ENCODE measurements at places on chromosomes 7 and 10.

DNA sequence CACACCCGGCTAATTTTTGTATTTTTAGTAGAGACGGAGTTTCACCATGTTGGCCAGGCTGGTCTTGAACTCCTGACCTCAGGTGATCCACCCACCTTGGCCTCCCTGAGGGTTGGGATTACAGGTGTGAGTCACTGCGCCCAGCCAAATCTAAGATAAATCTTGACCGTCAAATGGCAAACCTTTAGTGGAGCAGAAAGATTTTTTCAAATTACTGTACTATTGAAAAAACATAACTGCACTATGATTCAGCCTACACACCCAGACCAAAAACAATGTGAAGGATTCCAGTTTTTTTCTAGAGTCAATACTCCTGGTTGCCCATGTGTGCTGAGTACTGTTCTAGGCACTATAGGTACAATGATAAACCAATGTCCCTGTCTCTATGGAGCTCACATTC is 33.9 kb upstream of the SVIL start:
- no peak for DNase-seq

DNA sequence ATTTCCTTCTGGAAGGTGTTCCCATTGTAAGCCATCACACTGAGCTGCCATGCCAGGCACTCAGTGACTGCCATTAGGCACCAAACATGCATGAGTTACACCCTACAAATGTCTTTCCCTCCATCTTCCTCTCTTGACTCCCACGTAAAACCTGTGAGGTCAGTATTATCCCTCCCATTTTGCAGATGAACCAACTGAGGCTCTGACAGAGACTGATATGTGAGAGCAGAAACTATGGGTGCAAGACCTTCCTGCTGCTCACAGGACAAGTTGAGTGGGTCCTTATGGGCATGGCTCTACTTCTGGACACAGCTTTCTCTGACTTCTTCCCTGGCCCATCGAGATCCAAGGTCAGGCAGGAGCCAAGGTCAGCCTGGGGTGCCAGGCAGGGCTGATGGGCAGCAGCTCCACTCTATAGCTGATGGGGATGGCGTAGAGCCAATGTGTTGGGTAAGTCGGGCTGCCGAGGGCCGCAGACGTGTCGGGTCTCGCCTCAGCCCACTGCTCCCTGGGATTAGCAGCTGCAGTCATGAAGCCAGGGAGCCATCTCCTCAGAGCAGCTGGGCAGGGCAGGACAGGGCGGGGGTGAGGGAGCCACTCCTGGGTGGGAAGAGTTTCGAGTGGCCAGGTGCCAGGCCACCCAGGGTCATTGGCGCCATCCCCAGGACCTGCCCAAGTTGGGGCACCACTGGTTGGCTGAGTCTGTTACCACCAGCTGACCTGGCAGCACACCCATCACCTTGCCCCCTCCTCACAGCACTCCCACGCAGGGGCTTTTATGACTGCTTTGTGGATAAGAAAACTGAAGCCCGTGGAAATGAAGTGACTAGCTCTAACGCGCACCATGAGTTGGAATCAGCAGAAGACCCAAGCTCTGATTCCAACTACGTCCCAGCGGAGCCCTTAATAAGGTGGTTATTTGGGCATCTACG is 117.8 kb upstream of the ZMIZ1 start:
- no peak for DNase-seq

- DNase-seq, result no peak
Measured at GRCh38 chr10:99929360-99929759, 80.4 kb downstream of the DNMBP start.

DNA sequence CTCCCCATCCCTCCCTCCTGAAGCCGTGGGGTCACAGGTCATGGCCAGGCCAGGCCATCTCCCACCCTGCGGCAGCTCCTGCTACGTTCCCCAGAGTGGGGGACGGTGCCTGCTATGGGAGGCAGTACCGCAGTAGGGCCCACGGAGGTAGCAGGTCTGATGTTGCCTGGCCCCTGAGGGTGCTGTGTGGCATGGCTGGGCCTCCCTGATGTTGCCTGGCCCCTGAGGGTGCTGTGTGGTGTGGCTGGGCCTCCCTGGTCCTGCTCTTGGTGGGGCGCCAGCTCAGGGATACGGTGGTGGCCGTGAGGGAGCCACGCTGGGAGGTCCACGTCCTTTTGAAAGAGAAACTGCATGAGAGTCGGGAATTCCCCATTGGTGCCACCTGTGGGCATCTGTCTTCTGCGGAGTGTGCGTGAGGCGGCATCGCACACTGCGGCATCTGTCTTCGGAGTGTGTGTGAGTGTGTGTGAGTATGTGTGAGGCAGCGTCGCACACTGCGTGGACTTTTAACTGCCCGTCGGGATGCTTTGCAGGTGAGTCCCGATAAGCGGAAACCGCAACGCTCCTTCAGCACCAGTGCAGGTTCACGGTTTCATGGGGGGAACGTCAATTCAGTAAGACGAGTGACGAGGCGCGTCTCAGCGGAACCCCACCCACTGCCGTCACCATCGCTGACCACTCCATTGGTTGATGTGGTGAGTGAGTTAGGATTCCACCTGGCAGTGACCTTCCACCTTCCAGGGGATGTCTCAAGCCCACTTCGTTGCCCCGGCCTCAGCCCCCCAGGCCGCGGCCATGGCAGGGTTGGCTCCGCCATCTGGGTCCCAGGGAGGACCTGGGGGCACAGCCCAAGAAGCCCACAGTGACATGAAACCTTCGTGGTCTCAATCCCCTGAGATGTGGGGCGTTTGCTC is 51.2 kb upstream of the CFAP46 start:
- DNase-seq, result no peak

- no peak for DNase-seq
Measured at GRCh38 chr10:100184840-100185239, 989 bp downstream of the ERLIN1 start.

GRCh38 chr7:74306004-74306729 is 17.0 kb downstream of the CLIP2 start:
- DNase-seq, result no peak

DNA sequence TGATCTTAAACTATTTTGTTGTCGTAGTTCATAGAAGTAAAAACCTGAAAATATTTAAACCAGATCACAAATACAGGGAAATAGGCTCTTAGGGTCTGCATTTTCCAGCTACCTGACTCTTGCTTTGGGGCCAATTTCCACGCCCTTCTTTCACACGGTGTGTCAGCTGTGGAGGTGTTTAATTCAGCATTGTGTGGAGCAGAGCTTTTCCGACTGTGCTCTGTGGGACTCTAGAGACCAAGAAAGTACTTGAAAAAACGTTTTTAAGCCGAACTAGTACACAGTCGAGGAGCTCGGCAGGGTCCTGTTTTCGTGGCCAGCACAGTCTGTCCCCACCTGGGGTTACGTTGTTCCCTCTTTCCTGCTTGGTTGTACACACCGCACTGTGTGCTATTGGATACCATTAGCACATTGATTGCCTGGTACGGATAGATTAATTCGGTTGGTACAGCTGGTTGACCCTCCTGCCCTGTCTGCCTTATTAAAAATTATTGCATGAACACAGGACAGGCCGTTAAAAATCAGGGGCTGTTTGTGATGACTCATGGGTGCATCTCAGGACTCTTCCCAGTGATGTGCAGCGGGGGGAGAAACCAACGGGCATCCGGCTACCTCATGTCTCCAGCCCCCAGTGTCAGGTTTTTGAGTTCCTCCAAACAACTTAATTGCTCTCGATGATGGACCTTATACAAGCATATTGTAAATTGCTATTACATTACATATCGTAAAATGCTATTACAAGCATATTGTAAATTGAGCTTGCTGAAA is 80.7 kb upstream of the BTBD16 start:
- no peak for DNase-seq

DNA sequence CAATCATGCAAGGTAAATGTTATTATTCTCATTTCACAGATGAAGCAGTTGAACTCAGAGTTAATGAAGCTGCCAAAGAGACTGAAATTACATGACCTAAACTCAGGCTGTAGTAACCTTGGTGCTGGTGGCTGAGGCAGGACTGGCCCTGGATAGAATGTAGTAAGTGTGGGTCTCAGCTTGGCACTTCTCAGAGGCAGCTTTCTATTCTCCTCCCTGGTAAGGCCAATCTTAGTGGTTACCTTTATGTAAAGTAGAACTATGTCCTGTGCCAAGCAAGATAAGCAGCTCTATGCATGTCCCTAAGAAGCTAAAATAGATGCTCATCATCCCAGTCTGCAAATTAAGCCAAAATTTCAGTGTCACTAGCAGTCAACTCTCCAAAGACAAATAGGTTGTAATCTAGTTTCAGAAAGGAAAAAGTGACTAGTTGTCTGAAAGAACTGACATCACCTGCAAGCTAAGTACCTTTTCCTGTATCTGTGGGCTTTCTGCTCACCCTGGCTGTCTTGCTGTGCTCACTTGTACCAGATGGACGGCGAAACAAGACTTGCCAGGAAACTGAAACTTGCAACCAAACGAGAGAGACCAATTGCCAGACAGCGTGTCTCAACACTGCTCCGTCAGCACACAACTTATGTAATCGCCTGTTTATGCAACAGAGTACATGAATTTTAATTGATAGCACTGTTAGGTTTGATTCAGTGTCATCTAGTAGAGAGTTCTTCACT is 43.7 kb downstream of the CH25H start:
- DNase-seq, result peak; percentile 76

DNA sequence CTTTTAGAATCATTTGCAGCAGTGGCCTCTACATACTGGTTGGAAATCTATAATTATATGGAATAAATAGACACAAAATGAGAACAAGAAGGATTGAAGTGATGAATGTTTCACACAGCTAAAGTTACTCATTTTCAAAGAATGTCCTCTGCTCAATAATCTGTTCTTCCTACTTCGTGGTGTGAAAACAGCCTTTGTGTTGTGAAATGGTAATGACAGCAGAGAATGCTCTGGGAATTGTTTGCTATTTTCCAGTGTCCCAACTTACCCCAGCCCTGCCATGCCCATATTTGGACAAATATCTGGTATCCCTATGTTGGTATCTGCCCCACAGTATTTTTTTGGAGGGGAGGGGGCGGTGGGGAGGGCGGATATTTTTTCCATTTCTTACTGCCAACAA is 130.4 kb downstream of the GLI3 start:
- DNase-seq, result no peak

DNA sequence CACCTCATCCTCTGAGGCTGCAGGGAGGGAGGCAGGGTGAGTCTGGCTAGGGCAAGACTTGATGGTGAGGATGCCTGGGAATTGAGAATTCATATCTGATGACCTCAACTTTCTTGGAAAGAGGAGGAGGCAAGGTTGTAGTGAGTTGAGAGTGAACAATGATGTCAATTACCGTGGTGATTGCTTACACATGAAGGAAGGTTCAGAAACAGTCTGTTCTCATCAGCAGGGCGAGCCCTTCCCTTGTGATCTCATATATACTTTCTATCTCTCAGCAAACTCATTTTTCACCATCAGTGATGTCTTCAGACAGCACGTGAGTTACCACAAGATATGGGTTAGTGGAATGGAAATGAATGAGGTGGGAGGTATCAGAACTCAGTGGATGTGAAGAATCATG is 20.1 kb upstream of the COL13A1 start:
- no peak for DNase-seq

GRCh38 chr7:83824214-83824613 is 175.3 kb upstream of the SEMA3E start:
- DNase-seq, result no peak

DNA sequence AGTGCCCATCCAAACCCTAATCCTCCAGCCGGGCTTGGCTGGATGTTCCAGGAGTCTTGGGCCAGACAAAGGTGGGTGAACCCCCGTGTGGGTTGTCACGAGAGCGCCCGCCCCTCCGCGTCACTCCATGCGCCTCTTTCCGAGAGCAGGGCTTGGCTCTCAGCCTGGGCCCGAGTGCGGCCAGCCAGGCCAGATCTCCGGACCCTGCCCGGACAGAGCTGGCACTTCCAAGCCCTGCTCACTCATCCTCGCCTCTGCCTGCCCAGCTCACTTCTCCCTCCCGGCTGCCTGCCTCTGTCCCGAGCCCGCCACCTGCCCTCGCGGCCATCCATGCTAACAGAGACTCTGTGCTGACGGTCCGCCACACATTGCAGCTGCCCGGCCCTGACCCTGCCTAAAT is 34.6 kb downstream of the AGAP3 start:
- DNase-seq, result no peak

GRCh38 chr10:127186813-127187212 is 9.6 kb downstream of the INSYN2A start:
- DNase-seq, result no peak

DNA sequence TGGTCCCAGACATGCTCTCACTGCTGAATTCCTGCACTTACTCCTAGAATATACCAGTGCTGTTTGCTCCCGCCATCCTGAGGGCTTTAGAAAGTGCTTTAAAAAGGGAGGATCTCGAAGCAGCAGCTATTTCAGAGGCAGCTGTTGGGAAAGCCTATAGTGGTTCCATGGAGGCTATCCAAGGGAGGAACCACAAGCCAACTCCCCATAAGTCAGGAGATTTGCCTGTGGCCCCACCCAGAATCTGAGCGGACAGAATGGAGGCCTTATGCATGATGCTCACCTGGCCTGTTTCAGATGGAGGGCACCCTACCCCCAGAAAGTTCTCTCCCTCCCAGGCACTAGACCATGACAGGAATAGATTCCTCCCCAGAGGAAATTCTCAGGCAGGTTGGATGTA is 2.3 kb upstream of the KCNIP2 start:
- no peak for DNase-seq

DNA sequence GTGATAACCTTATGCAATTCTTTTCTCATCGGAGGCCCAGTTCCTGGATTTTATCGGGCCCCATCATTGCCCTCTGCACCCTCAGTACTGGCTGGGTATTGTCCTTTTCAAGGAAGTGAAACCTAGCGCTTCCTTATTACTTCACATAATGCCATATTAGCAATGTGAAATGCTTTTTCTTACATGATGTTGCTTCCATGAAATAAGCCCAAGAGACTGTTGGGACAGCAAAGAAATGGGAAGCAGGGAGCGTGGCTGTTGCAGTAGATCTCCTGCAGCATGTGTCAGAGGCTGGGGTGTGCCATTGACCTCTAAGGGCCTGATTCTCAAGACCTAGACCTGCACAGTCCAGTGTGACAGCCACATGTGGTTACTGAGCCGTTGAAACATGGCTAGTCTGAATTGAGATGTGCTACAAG is 8.1 kb downstream of the CHN2 start:
- peak; percentile 61 for DNase-seq

DNA sequence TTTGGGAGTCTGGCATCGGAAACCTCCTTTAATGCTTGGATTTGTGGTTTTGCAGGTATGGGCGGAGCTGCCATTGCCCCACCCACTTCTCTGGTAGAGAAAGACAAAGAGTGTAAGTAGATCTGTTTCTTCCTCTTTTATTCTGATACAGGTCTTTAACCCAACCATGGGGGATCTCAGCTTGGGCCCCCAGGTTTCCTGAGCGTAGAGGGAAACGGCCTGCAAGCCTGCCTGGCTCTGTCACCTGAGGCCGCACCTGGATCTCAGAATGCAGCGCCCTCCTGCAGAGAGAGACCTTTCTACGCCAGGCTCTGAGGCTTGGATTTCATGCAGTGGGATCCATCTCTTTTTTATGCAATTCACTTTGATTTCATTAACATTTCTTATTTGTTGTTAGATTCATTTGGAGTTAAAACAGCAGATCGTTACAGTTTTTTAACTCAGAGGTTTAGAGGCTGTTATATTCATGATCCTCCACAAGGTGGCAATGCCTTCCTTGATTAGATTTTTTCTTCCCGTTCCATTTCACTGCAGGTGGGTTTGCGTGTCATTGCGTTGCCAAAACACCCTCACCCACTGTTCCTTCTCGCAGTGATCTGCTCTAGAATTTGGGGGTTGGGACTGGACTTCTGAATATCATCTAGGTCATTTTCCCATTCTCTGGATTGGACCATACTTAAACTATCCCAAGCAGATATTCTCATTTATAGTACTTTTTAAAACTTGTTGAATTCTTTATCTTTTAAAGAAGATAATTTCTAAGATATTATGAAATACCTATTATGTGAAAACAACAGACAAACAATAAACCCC is 20.0 kb downstream of the RBM17 start:
- no peak for DNase-seq
